Stimulated activated CD8-positive, alpha-beta memory T cell treated with anti-CD3 and anti-CD28 coated beads, Interleukin-4, amount 100 ng/mL, for 4 hours (primary cell): ENCODE measurements at places on chromosomes 11 and 22.

DNA sequence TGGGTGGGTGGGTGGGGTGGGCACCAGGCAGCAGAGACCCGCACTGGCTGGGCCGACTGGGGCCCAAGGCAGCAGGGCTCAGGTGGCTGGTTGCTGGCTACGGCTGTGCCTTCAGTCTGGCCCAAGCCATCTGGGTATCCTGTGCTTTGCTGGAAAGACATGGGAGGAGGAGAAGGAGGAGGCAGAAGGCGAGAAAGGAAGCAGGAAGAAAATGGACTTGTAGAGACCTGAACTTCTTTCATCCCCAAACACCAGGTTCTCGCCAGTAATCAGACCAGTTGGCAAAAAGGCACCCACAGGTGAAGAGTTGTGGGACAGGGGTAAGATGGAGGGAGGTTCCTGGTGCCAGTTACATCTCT lies 78.8 kb downstream of the IGLL1 start:
- no peak for DNase-seq

DNA sequence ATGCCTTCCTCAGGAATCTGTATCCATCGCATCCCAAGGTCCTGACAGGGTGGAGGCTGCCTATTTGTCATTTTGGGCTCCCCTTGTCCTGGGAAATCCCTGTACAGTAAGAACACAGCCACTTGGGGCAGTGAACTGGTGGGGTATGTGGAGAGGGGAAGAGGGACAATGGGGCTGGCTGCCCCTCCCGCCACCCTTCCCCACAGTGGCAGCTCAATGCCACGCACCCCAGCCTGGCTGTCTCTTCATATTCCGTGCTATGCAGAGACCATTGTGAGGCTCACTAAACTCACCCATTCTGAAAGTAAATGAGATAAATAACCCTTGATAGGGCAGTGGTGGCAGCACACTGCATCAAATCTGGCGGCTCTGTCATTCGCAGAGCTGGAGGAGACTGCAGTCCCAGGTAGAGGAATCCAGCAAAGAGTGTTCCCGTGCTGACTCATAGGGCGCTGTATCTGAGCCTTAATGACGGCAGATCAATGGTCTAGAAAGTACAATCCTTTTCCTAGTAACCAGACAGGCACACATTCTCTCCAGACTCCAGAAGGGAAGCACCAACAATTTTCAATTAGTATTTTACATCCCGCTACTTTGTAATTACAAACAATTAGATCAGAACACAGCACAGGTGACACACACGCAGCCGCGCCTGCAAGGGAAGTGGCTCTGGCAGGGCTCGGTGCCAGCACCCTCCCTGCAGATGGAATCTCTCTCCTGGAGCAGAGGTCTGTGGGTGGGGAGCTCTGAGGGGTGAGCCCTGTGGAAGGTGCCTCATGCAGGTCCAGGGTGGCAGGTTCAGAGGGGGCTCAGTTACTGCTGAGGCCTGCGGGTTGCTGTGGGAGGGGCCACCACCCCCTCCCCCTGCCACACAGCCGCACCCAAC lies 167.9 kb upstream of the B3GAT1 start:
- DNase-seq: no peak

- no peak for DNase-seq
These were observed 704 bp upstream of the CFL1 start for GRCh38 chr11:65858681-65859087.

GRCh38 chr11:19419808-19420207 lies 179.1 kb upstream of the E2F8 start:
- no peak for DNase-seq

- no peak for DNase-seq
These were observed 26.9 kb downstream of the SUSD2 start for GRCh38 chr22:24208012-24208749.

GRCh38 chr11:118156531-118157185 lies 4.0 kb upstream of the SCN4B start:
- DNase-seq: no peak

GRCh38 chr11:114566276-114566675 lies 6.6 kb upstream of the NXPE1 start:
- no peak for DNase-seq

DNA sequence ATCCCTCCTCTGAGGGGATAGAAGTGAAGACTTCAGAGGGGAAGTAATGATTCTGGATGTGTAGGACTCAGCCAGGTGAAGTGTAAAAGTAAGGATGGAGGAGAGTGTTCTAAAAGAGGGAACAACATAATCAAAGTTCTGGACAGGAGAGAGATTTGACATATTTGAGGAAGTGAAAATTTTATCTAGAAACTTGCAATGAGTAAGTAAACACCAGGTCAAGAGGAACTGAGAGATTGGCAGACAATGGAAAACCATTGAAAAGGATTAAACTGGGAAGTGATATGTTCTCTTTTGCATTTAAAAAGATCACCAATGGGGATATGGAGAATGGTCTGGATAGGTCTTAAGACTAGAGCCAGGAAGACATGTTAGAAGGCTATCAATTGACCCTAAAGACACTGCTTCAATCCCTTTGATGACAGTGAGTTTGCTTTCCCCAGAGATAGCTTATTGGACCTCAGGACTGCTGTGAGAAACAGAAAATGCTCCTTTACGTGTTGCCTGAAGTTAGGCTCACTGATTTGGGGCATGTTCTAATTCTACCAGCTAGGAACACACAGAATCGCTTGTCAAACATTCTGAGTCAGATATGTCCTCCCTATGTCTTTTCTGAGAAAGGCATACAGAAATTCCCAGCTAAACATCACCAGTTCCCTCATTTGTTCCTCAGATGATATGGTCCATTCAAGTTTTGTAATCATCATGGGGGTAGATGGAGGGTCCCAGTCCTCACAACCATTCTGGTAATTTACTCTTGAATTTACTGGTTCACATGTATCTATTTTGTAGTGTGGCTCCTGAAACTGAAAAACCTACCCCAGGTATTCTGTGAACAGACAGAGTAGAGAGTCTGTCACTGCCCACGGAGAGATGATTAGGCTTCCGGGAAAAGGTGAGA lies 144.9 kb downstream of the MAML2 start:
- no peak for DNase-seq
